Fibroblast of villous mesenchyme (primary cell): ENCODE measurements at places on chromosomes 3 and 15. TPM values are rescaled to one million over a fixed set of nuclear protein-coding genes. Genes with fewer than 3 reads are reported as not detected.

DNA sequence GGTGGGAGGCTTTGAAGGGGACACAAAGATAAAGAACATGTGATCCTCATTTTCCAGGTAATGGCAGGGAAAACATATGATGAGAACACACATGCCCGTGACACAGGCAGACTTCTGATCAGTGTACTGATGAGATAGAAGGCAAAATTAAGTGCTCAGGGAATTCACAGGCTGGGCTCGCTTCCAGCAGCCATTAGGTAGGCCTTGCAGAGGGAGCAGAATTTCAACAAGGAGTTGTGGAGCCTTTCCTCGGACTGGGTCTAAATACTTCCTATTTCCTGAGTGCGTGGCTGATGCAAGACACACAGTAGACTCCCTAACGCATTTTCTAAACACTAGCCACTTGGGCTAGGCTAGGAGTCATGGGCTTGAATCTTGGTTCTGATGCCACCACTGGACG is 74.0 kb upstream of the ETV5 start:
- DNase-seq, result no peak

GRCh38 chr3:71226565-71227269 is 356.8 kb downstream of the FOXP1 start:
- DNase-seq, result peak; percentile 11

DNA sequence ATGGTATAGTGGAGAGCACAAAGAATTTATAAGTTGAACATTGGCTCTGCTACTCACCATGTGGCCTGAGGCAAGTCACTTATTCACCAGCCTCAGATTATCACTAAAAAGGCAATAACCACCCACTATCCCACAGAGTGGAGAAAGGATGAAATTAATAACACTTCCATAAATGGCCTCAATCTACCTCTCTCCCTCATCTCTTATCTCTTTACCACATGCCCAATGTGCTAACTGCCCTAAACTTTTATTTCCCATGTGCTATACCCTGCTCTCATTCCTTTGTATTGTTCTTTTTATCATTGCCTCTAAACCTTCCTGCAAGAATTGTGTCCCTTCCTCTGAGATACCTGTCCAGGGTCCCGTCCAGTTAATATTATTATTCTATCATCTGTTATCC is 26.0 kb downstream of the SLC12A6 start:
- DNase-seq, result no peak

DNA sequence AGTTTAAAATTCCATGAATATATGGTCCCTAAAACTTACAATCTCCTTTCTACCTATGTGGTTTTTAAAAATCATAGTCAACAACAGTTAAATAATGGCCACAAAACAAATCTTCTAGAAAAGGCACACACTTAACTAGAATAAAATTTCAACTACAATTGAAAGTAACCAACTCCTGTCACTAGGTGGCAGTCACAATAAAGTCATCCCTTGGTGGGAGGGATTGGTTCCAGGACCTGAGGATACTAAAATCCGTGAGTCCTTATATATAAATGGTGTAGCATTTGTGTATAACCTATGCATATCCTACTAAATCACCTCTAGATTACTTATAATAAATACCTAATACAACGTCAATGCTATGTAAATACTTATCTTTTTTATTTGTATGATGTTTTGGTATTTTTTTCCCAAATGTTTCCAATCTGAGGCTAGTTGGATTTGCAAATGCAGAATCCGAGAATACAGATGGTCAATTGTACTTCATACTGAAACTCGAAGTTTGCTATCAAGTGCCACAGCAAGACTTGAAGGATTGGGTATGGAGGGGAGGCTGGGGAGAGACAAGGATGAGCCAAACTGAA is 172.6 kb downstream of the FMN1 start:
- peak; percentile 63 for DNase-seq

DNA sequence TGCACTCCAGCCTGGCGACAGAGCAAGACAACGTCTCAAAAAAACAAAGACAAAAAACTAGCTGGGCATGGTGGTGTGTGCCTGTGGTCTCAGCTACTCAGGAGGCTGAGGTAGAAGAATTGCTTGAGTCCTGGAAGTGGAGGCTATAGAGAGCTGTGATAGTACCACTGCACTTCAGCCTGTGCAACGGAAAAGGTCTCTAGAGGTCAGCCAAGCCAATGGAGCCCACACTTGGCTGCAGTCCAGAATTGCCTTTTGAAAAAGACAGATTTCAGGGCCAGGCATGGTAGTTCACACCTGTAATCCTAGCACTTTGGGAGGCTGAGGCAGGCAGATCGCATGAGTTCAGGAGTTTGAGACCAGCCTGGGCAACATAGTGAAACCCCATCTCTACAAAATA is 8.4 kb upstream of the RBPMS2 start:
- no peak for DNase-seq

- DNase-seq, result no peak
Observed at GRCh38 chr15:97545799-97546198, 414.7 kb upstream of the ARRDC4 start.

- DNase-seq, result no peak
Observed at GRCh38 chr15:68096099-68096498, 42.0 kb downstream of the PIAS1 start.

GRCh38 chr15:81108427-81108826 is 25.6 kb upstream of the CFAP161 start:
- DNase-seq, result no peak

DNA sequence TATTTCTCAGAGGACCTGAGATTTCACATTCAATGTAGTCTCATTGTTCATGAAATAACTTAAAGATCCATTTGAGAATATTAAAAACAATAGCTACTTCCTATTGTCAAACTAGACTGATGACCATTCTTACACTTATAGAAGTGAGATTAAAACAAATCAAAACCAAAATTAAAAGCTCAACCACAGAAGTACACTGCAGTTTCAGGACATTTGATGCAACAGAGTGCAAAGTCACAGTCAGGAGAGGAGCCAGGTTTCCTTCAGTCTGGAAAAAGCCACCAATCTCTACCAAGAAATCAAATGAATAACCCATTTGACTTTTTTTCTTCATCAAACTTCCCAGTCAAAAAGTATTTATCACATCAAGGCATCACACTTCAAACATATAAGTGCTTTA is 5.5 kb downstream of the CCPG1 start:
- DNase-seq, result peak; percentile 40

DNA sequence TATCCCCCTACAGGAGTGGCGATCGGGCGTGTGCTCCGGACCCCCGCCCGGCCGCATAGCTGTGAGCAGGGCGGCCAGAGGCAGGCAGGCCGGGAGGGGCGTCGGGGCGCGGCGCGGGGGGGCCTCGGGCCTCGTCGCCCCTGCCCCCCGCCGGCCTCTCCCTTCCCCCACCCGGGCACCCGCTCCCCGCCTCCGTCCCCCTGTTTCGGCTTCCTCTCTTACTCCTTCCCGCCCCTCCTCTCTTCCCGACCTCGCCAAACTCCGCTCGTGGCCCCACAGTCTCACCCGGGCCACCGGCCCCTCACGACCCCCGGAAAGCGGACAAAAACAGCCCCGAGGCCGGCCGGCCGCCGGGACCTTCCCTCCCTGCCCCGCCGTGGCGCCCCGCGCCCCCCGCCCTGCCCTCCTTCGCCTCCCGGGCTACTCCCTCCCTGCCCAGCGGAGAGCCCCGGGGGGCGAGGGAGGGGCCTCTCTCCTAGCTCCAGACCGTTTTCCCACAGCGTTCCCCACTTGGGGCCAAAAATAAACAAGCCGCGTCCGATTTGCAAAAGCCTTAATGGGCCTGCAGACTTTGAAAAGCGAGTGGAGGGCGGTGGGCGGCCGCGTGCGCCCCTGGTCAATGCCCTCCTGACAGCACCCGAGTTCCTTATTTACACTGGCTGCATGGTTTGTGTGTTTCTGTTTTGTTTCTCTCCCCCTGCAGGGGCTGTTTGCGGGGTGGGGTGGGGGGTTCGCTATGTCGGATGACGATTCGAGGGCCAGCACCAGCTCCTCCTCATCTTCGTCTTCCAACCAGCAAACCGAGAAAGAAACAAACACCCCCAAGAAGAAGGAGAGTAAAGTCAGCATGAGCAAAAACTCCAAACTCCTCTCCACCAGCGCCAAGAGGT is 1.0 kb downstream of the UBE2E1 start:
- peak; percentile 25 for DNase-seq

GRCh38 chr3:88795503-88795902 is 311.9 kb upstream of the EPHA3 start:
- no peak for DNase-seq

DNA sequence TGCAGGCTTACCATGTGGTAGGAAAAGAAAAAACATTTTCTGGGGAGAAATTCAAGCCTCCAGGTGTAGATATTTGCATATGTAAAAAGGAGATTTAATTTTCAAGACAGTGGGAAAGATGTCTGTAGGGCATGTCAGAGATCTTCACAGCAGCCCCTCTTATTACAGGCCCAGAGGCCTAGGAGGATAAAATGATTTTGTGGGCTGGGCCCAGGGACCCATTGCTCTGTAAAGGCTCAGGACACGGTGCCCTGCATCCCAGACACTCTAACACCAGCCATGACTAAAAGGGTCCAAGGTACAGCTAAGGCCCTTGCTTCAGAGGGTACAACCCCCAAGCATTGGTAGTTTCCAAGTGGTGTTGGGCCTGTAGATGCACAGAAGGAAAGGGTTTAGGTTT is 680.1 kb downstream of the IGSF11 start:
- DNase-seq, result no peak

DNA sequence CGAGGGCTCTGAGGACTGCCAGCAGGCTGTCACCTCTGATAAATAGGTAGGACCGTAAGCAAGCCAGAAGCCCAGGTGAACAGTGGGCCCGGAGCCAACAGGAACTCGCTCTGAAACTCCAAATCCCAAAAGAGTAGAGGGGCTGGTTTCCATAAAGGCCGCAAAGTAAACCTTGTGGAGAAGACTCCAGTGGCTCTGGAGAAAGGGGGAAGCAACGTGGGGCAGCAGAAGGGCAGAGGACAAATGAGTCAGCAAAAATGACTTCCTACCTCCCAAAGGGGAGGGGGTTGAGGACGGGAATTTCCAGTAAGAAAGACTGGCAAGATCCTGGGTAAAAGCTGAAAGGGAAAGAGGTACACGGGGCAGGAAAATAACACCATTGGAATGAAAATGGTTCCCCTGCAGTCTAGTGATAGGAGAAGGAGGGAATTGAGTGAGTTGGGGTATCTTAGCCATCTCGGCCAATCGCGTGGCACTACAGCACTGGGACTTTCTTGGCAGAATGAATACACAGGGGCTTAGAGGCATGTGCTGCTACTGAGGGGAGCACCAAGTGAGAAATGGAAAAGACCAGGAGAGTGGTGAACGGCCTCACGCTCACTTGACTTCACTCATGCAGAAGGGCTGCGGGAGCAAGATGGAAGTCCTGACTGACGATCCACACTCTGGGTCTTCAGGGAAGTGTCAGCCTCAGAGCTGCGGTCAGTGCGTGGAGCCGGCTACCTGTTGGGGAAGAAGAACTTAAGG is 33.2 kb downstream of the BMF start:
- DNase-seq, result no peak

GRCh38 chr15:43985976-43986680 is 159.3 kb downstream of the WDR76 start:
- DNase-seq, result no peak

DNA sequence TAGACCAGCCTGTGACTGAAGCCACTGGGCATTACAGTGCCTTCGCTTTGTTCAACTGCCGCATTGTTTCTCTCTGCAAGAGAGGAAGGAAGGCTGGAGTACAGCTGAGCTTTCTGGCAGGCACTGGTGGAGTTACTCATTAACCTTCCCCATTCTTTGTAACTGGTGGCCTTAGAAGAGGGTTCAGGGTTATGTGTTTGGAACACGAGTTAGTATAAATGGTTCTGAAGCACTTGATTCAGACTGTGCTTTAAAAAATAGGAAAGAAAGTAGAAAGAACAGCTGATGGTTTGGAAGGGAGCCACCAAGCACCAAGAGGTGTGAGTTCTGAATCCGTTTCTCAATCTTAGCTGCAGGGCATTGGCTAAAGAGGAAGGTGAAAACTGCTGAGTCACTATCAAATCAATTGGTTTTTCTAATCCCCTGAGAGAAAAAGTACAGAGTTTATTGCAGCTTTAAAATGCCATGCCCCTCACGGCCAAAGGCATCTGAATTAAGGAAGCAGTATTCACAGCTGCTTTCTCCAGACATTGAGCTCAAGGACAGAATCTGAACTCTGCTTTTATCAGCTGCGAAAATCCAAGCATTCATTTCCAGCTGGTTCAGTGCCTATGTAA is 3.6 kb downstream of the HGD start:
- DNase-seq, result peak; percentile 86

- DNase-seq, result no peak
Observed at GRCh38 chr3:42739401-42740158, 33.5 kb downstream of the CCDC13 start.

DNA sequence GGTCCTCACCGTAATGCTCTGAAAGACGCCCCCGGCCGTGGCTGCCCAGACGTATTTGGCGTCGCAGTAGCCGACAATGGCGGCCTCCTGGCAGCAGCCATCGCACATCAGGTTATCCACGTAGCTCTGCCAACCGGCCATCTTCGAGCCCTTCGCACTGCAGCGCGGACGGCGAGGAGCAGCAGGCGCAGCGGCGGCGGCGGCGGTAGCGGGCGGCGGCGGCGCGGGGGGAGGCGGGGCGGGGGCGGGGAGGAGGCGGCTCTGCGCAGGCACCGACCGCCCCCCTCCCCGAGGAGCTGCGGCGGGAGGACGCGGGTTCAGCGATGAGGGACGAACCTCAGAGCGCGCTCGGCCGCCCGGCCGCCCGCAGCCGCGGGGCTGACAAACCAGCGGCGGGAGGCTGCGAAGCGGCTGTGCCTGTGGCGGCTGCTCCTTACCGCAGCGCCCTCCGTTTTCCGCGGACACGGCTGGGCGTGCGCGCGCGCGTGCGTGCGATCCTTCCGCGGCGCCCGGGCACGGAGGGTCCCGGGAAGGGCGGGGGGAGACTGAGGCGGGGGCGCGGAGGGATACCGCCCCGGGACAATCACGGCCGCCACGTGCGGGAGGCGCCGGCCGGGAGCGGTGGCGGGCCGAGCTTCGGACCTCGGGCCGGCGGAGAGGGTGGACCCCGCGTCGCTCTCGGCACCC is at the start of gene PFN2:
Gene PFN2, minus strand, starts transcription at position 180 of the 687 bp plus-strand sequence. Its CDS starts 39 bp downstream, at position 141.
- peak; percentile 75 for DNase-seq

GRCh38 chr3:169148448-169149348 is 514.8 kb downstream of the MECOM start:
- no peak for DNase-seq

The GOLGA8S gene
- total RNA-seq, result under 0.01 TPM in 2 replicates

The RNU5B-1 gene
- not detected in 2 replicates for total RNA-seq

The CACNA2D2 gene
- total RNA-seq, result not detected in 2 replicates

The PRKCD gene
- 1.7 and 2.6 TPM in 2 replicates for total RNA-seq

The ADIPOQ gene
- total RNA-seq, result not detected in 2 replicates

The SH3GL3 gene
- under 0.01 TPM in 1 of 2 replicates, not detected in the other for total RNA-seq

The PP2D1 gene
- total RNA-seq, result not detected in 2 replicates

The ISLR gene
- total RNA-seq, result 73.8 and 83.4 TPM in 2 replicates
